Renal cortical epithelial cell (primary cell): ENCODE measurements at places on chromosomes 7 and 10.

DNA sequence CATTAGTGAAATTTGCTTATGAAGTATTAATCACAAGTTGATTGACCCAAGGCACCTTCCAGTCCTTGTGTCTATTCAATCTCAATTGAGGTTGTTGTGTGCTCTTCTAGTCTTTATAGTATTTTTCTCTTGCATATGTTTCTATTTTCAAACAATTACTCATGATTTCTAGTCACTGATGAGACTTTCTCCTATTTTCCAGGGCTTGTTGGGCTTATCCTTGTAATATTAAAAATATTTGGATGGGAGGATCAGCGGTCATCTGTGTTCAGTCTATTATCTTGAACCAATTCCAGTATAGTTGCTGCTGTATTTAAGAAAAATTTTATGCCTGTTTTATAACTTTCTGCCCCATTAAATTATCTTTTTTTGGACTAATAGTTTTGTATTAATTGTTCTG, 154.4 kb downstream of the PTEN start:
- no peak for DNase-seq

DNA sequence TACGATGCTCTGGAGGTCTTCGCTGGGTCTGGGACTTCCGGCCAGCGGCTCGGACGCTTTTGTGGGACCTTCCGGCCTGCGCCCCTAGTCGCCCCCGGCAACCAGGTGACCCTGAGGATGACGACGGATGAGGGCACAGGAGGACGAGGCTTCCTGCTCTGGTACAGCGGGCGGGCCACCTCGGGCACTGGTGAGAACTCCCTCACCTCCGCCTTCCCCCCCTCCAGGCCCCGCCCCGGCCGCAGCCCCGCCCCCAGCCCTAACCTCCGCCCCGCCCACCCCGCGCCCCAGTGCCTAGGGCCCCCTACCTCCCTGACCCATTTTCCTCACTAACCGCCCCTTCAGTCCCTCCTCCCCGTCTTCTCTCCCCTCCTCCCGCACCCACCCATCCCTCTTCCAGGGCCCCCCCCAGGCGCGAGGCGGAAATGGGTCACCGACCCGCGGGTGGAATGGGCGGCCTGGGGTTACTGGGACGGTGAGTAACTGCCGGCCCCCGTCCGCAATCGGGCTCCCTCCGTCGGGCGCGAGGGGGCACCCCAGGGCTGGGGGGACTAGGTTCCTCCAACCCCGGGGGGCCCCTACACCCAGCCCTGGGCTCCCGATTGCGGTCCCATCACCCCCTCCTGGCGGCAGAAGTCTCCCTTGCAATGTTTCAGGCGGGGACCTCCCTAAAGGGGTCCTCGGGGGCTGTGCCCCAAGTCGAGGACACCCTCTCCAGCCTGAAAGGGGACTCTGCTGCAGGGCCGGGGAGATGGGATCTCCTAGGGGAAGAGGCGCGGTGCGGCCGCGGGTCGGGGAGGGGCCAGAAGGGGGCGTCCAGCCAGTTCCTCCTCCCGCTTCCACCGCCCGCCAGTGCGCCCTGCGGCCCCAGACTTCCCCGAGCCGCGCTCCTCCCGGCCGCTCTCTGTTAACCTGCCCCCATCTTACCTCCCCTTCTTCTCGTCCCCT, 2.1 kb downstream of the PCOLCE start:
- no peak for DNase-seq

- no peak for DNase-seq
These were observed 364.0 kb downstream of the REEP3 start for GRCh38 chr10:63885156-63885555.

DNA sequence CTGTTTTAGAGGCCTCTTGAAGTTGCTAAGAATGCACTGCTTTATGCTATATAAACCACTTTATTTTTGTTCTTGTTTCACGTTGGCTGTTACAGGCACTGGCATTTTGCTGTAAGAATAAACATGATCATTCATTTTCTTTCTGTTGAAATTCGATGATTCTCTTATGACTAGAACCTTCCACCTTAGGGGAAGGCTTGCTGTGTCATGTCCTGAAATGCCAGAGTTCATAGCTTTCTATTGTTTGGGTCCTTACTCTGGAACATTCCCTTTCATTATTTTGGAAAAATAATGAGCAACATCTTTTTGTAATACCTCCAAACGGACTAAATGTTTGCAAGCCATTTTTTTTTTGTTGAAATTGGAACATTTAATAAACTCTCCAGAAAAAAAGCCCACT, 495.1 kb upstream of the POT1 start:
- DNase-seq, result peak; percentile 7

GRCh38 chr10:6173203-6173602, 29.5 kb upstream of the PFKFB3 start:
- DNase-seq, result no peak

- DNase-seq, result no peak
These were observed 33.4 kb upstream of the WASL start for GRCh38 chr7:123782071-123782798.

DNA sequence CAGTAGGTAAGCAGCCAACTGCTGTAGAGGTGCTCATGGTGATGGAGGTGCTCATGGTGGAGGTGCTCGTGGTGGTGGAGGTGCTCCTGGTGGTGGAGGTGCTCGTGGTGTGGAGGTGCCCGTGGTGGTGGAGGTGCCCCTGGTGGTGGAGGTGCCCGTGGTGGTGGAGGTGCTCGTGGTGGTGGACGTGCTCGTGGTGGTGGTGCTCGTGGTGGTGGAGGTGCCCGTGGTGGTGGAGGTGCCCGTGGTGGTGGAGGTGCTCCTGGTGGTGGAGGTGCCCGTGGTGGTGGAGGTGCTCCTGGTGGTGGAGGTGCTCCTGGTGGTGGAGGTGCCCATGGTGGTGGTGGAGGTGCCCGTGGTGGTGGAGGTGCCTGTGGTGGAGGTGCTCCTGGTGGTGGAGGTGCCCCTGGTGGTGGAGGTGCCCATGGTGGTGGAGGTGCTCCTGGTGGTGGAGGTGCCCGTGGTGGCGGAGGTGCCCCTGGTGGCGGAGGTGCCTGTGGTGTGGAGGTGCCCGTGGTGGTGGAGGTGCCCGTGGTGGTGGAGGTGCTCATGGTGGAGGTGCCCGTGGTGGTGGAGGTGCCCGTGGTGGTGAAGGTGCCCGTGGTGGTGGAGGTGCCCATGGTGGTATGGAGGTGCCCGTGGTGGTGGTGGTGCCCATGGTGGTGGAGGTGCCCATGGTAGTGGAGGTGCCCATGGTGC, 517.3 kb downstream of the PTPRN2 start:
- DNase-seq, result no peak
